ENCODE measurements at places on chromosomes 7 and 10. TPM values are rescaled to one million over a fixed set of nuclear protein-coding genes. Genes with fewer than 3 reads are reported as not detected.
A peak's percentile ranks its signal among the peaks of the same experiment; 100 is the strongest.

DNA sequence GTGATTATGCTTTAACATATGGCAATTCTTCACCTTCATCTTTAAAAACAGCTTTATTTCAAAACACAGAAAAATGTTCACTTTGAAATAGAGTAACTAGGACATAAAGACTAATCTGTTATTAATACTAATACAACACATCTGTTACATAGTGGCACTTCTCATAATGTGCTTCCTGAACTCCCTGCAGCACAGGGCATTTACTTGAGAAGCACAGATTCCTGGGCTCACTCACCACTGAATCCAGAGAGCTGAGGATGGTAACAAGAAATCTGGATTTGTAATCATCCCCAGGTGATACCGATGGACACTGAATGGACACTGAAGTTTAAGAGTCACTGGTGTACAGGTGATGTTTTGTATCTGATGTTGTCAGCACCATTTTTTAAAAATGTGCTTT lies 96.1 kb downstream of the COL28A1 start:
- H3K4me1 ChIP-seq: peaks cover 7% of the 10 kb centered on the region
- no peak overlapping the region for H3K27ac ChIP-seq
- H3K4me3 ChIP-seq: no peak overlapping the region
- H3K27me3 ChIP-seq: no peaks in the 10 kb centered on the region
- H3K36me3 ChIP-seq: no peaks in the 10 kb centered on the region

DNA sequence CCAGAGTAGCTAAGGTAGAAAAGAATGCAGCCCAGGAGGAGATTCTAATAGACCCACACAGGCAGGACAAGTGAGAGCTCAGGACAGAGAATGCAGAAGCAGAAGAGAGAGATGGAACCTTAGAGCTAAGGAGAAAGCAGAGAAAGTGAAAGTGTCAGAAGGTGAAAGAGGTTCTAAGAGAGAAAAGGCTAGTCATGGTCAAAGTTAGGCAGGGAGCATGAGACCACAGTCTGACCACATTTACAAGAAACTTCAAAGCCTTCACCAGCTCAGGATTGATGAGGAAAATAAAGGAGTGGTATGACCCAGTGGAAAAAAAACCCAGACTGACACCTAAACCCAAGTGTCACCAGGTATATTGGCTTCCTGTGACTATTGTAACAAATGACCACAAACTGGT lies 131.8 kb upstream of the WDR11 start:
- no peak for DNase-seq
- no peak overlapping the region for H3K4me3 ChIP-seq
- no peaks in the 10 kb centered on the region for H3K36me3 ChIP-seq

- no peak for DNase-seq
- no peaks in the 10 kb centered on the region for H3K36me3 ChIP-seq
- peaks cover 17% of the 10 kb centered on the region for H3K4me1 ChIP-seq
- no peak overlapping the region for H3K4me3 ChIP-seq
These were observed 221.8 kb upstream of the MBL2 start for GRCh38 chr10:52994370-52994769.

ITGA8 gene
- total RNA-seq: not detected

DNA sequence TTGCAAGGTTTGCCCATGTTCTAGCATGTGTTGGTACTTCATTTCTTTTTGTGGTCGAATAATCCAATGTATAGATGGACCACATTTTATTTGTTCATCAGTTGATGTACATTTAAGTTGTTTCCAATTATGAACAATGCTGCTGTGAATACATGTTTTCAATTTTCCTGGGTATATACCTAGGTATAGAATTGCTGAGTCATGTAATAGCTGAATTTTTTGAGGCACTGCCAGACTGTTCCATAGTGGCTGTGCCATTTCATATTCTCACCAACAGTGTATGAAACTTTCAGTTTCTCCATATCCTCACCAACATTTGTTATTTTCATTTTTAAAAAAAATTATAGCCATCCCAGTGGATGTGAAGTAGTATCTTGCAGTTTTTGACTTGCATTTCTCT lies 90.5 kb downstream of the EZH2 start:
- H3K4me1 ChIP-seq: no peaks in the 10 kb centered on the region
- H3K27me3 ChIP-seq: no peaks in the 10 kb centered on the region
- no peak for DNase-seq
- H3K36me3 ChIP-seq: peaks cover 28% of the 10 kb centered on the region
- H3K27ac ChIP-seq: no peak overlapping the region

NANOS1 gene
- 6.8 TPM for total RNA-seq

- H3K4me3 ChIP-seq: no peak overlapping the region
- no peaks in the 10 kb centered on the region for H3K4me1 ChIP-seq
- H3K36me3 ChIP-seq: no peaks in the 10 kb centered on the region
- no peak overlapping the region for H3K27ac ChIP-seq
- peaks cover 98% of the 10 kb centered on the region for H3K27me3 ChIP-seq
- DNase-seq: peak; percentile 80
These were observed 112.9 kb downstream of the COL13A1 start for GRCh38 chr10:69914398-69915214.

DNA sequence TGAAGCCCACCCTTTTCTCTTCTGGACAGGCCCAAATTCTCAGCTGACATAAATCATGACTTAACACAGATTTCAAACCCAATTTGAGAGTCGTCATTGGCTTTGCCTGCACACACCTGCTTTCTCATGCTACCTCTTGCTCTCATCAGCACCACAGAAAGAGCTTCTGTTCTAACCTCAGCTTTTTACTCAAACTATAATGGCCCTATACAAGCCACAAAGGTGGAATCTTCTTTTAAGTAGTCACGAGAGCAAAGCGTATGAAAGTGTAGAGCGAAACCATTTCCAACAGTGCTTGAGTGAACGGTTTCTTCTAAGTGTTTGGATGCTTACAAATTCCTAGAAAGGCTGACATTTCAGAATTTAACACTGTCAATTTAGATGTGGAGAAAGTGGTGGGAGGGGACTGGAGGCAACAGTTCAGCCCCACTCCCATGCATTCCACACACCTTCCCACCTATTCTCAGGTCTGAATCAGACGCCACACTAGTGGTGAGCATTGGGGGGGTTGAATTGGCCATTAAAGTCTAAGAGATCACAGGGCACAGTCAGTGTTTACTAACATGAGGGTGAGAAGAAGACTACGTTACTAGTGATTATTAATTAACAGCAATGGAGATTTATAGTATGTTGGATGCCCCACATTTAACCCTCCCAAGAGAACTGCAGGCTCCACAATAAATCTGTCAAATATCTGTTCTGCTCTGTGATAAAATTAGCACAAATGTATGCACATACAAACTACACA lies 114.0 kb downstream of the PRKCQ start:
- no peak overlapping the region for H3K27ac ChIP-seq
- no peak overlapping the region for H3K4me3 ChIP-seq
- peaks cover 71% of the 10 kb centered on the region for H3K27me3 ChIP-seq
- no peak for DNase-seq

SFMBT2 gene
- total RNA-seq: 1.7 TPM

EPO gene
- total RNA-seq: not detected

DNA sequence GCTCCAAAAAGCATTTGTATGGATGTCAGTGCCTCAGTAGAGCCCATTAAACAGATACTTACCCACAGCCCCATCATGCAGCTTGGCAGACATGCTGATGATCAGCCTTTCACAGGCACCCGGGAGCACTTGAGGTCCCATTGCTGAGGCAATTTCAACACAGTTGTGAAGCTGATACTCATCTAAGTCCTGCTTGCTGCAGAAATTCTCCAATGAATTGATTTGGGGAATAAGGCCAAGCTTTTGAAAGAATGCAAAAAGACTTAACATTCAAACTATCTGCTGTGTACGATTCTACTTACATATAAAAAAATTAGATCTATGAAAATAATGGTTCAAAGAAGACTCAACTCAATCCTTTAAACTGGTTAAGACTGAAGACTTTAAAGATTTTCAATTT lies 60.5 kb downstream of the LAMB4 start:
- H3K27me3 ChIP-seq: no peaks in the 10 kb centered on the region
- no peak for DNase-seq
- H3K4me3 ChIP-seq: no peak overlapping the region

GRCh38 chr7:155289107-155289506 lies 8.6 kb upstream of the INSIG1 start:
- H3K4me3 ChIP-seq: no peak overlapping the region
- H3K4me1 ChIP-seq: peaks cover 37% of the 10 kb centered on the region
- peaks cover 25% of the 10 kb centered on the region for H3K36me3 ChIP-seq
- peaks cover 12% of the 10 kb centered on the region for H3K27me3 ChIP-seq
- DNase-seq: no peak
- H3K27ac ChIP-seq: no peak overlapping the region

TWIST1 gene
- total RNA-seq: 2.4 TPM

DBNL gene
- 180 TPM for total RNA-seq

DNA sequence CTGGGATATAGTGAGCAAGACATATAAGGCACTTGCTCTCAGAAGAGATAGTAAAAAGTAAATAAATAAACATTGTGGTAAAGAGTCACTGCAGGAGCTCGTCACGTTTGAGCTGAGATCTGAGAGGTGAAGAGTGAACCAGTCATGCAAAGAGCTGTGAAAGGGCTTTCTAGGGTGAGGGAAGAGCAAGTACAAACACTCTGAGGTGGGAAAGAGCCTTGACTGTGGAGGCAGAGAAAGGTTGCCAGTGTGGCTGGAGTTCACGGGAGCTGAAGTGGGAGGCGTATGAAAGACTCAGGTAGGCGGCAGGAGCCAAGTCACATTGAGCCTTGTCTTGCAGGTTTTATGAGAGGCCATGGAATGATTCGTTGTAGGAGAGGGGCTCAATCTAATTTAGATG lies 141.0 kb downstream of the C1GALT1 start:
- H3K27me3 ChIP-seq: peaks cover 3% of the 10 kb centered on the region
- no peaks in the 10 kb centered on the region for H3K36me3 ChIP-seq
- H3K27ac ChIP-seq: no peak overlapping the region
- no peak for DNase-seq
- peaks cover 9% of the 10 kb centered on the region for H3K4me1 ChIP-seq
- H3K4me3 ChIP-seq: no peak overlapping the region

DNA sequence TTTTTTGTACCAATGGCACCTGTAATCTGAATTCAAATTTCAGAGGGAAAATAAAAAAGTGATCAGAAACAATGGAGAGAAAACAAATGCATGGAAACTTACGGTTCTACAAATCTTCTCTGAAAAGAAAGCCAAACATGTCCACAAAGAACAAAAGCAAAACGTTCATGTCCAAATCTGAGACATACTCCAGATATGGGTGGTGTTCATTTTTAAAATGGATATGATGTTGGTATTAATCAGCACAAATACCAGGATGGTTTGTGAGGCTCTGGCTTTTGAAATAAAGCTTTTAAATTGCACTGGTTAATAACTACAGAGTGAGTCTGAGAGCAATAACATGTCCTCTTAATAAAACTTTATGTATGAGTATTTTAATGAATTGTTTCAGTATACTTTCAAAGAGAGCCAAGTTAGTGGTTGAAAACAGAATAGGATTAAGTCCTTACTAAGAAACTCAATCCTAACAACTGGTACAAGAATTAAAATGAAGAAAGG lies 366.4 kb downstream of the INHBA start:
- no peak overlapping the region for H3K4me3 ChIP-seq
- H3K4me1 ChIP-seq: no peaks in the 10 kb centered on the region
- no peak for DNase-seq
- H3K27ac ChIP-seq: no peak overlapping the region
- H3K27me3 ChIP-seq: no peaks in the 10 kb centered on the region
- no peaks in the 10 kb centered on the region for H3K36me3 ChIP-seq

DNA sequence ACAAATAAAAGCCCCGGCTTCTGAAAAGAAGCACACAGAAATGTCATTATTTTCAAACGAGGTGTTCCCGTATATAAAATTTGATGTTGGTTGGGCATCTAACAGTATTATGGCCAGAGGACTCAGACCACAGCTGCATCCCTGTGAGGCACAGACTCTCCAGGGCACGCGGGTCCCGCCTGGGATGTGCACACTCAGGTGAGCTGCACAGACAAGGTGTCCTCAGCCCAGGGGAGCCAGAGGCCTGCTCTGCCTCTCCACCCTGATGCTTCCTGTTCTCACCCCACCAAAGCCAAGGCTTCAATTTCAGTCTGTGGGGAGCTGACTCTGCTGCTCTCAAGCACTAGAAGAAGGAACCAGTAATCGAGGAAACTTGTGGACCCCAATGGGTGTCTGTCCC lies 1.7 kb upstream of the CYP2E1 start:
- peaks cover 26% of the 10 kb centered on the region for H3K36me3 ChIP-seq
- H3K27ac ChIP-seq: no peak overlapping the region
- H3K4me1 ChIP-seq: peaks cover 17% of the 10 kb centered on the region
- DNase-seq: no peak

GRCh38 chr7:83879063-83879462 lies 230.1 kb upstream of the SEMA3E start:
- DNase-seq: no peak
- H3K4me1 ChIP-seq: no peaks in the 10 kb centered on the region
- no peak overlapping the region for H3K27ac ChIP-seq
- H3K36me3 ChIP-seq: no peaks in the 10 kb centered on the region

OR2A5 gene
- not detected for total RNA-seq
